ENCODE measurements at places on chromosomes 12 and 14.

- no peak for DNase-seq
- no peaks in the 10 kb centered on the region for H3K4me1 ChIP-seq
- H3K36me3 ChIP-seq, result no peaks in the 10 kb centered on the region
- H3K4me3 ChIP-seq, result no peak overlapping the region
- no peaks in the 10 kb centered on the region for H3K27me3 ChIP-seq
- H3K27ac ChIP-seq, result no peak overlapping the region
Observed at GRCh38 chr14:96055065-96055752, 16.0 kb downstream of the C14orf132 start.

DNA sequence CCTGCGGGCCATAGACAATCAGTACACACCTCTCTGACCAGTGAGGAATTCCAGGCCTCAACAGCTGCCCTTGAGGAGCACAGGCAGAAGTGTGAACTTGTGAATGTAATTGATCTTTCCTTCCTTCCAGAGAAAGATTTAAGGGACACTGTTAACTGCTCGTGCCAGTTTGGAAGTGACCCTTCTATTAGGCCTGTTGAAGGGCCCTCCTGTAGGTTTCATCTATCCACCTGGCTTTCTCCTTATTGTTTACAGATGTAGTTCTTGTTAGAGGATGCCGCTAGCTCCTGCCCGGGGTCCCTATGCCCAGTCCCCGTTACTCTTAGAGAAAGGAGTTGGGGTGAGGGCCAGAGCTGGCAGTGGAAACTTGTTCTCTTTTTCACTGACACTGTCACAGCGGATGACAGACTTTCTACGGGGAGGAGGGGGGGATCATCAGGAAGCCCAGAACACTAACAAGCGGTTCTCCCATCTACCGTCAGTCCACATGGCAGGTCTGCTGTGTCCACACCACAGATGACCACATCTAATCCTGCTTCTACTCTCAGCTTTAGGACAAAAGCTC, 42.6 kb downstream of the SH2B3 start:
- H3K36me3 ChIP-seq, result no peaks in the 10 kb centered on the region
- no peak overlapping the region for H3K27ac ChIP-seq
- H3K4me3 ChIP-seq, result no peak overlapping the region
- H3K27me3 ChIP-seq, result no peaks in the 10 kb centered on the region
- peak; percentile 25 for DNase-seq

GRCh38 chr14:27091973-27092372, 494.1 kb upstream of the NOVA1 start:
- H3K4me3 ChIP-seq, result no peak overlapping the region
- no peaks in the 10 kb centered on the region for H3K27me3 ChIP-seq
- no peaks in the 10 kb centered on the region for H3K36me3 ChIP-seq
- H3K27ac ChIP-seq, result no peak overlapping the region

DNA sequence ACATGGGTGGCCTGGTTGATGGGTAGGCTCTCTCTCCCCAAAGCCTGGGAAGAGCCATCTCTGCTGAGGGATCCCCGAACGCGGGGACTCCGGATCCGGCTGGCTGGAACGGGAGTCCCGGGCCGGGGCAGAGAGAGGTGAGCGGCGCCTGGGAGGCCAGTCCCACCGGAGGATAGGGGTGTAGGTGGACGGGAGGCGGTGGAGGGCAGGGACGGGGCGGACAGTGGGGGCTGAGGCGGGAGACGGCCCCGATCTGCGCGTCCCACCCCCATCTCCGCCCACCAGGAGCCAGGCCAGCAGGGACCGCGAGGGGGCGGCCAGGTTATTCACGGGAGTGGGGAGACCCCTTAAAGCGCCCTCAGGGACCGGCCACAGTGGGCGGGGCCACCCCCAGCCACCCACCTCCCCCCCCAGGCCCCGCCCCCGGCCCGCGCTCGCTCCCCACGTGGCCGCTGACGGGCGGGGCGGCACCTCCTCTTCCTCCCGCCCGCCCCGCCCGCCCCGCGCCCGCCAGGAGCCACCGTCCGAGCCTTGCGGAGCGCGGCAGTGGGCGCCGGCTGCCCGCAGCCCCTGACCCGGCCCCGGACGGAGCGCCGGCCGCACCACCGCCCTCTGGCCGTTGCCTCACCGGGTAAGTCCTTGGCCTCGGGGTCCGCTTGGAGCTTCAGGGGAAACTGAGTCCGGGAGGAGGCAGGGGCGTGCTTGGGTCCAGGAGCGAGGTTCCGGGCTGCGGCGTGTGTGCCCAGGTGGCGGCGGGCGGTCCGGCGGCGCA, at the start of gene INF2:
Gene INF2, plus strand, starts transcription at position 510 of the 772 bp plus-strand sequence. CDS start 11,748 bp downstream, outside the sequence.
- H3K27ac ChIP-seq, result peak within 1 kb of the TSS; percentile 78
- H3K27me3 ChIP-seq, result no peaks in the 10 kb centered on the region
- no peaks in the 10 kb centered on the region for H3K4me1 ChIP-seq
- H3K36me3 ChIP-seq, result no peaks in the 10 kb centered on the region

GRCh38 chr14:82689948-82690347, 1156.3 kb upstream of the SEL1L start:
- no peaks in the 10 kb centered on the region for H3K27me3 ChIP-seq
- no peak for DNase-seq
- H3K4me1 ChIP-seq, result no peaks in the 10 kb centered on the region
- no peaks in the 10 kb centered on the region for H3K36me3 ChIP-seq
- no peak overlapping the region for H3K27ac ChIP-seq
- no peak overlapping the region for H3K4me3 ChIP-seq

GRCh38 chr12:124784871-124785572, 78.6 kb downstream of the SCARB1 start:
- H3K4me3 ChIP-seq, result no peak overlapping the region
- H3K27me3 ChIP-seq, result no peaks in the 10 kb centered on the region
- no peak for DNase-seq
- no peaks in the 10 kb centered on the region for H3K36me3 ChIP-seq

- H3K4me3 ChIP-seq, result no peak overlapping the region
- H3K27me3 ChIP-seq, result no peaks in the 10 kb centered on the region
- H3K27ac ChIP-seq, result no peak overlapping the region
- H3K36me3 ChIP-seq, result no peaks in the 10 kb centered on the region
- DNase-seq, result no peak
- H3K4me1 ChIP-seq, result peaks cover 12% of the 10 kb centered on the region
Observed at GRCh38 chr14:92572050-92572449, 58.5 kb downstream of the RIN3 start.

DNA sequence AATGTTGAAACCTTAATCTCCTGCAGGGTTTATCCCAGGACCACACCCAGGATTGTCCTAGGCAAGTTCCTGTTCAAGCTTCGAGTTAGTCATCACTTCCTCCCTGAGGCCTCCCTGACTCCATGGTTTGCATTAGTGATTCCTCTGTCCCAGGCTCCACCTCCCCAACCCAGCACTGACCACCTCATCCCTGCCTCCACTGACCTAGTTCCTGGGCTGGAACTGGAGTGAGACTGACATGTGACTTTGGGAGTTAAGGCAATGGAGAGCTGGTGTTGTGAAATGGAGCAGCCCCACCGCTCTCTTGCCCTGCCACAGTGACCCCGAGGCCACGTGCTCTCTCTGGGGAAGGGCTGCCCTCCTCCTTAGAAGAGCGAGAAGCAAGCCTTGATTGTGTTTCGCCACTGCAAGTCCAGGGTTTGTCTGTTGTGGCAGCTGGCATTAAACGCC, 15.8 kb upstream of the DTX1 start:
- no peaks in the 10 kb centered on the region for H3K36me3 ChIP-seq
- no peaks in the 10 kb centered on the region for H3K4me1 ChIP-seq
- no peak overlapping the region for H3K27ac ChIP-seq
- peak; percentile 77 for DNase-seq

DNA sequence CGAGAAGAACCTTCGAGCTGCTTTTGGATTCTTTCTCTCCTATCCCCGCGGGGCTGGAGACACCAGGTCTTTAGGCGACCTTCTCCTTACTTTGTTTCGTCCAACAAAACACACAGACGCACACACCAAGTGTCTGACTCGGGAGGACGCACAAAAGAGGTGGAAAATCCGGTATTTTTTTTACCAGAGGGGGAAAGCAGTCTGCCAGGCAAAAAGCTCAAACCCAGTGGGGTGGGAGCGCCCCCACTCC, 2.1 kb downstream of the SIX4 start:
- no peak overlapping the region for H3K27ac ChIP-seq
- DNase-seq, result no peak

DNA sequence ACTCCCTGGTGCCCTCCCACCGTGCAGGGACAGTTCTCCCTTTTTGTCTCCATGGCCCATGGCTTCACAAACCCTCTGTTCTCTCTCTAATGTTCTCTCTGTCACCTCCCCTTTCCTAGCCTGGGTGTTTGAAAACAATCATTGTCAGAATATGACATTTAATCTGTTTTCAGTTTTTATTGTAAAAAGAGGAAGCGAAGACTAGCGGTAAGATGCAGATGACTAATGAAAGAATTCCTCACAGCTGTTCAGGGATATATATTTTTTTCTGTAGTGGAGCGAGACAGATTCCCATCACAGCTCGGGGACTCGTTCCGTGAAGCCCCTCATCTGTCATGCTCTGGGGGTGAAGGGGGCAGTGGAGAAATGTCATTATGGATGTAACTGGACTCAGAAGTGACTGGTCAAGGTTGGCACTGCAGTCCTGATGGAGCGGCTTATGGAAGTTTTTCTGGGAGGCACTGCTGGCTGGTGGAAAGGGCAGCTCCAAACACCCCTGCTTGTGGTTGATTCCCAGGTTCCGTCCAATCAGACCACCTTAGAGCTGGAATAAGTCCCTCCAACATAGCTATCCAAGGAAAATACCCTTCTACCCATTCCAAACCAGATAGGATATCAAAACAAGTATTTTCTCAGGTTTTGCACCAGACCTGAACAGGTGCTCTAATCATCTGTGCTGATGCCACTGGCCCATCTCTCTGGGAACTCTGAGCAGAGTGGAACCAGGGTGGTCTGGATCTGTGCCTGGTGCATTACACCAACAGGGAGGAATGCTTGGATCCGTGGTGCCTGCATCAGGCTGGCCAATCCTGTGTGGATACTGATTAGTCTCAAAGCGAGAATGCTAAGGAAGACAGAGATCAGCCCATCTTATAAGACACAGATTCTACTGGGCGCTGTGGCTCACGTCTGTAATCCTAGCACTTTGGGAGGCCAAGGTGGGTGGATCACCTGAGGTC, 84.7 kb downstream of the GPATCH2L start:
- H3K27ac ChIP-seq, result no peak overlapping the region
- no peak overlapping the region for H3K4me3 ChIP-seq
- no peaks in the 10 kb centered on the region for H3K36me3 ChIP-seq
- no peak for DNase-seq
- H3K4me1 ChIP-seq, result no peaks in the 10 kb centered on the region

DNA sequence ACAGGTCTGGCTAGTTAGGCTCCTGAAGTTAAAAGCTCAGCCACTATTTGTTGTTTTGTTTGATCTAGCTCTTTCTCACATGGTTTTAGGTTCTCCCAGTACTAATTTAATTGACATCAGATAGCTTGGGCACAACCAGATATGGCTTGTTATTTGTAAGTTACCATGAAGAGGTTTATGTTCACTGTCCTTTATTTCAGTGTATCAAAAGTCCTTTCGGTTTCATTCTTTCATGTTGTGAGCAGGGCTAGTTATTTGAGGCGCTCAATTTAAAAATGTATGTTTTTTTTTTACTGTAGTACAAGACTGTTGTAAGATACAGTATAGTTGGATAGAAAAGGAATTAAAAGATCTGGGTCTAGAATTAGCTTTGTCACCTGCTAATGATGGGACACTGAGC, 7.0 kb downstream of the GPX2 start:
- no peaks in the 10 kb centered on the region for H3K27me3 ChIP-seq
- H3K36me3 ChIP-seq, result peaks cover 3% of the 10 kb centered on the region
- H3K27ac ChIP-seq, result no peak overlapping the region
- H3K4me1 ChIP-seq, result no peaks in the 10 kb centered on the region
- no peak for DNase-seq
- H3K4me3 ChIP-seq, result no peak overlapping the region

DNA sequence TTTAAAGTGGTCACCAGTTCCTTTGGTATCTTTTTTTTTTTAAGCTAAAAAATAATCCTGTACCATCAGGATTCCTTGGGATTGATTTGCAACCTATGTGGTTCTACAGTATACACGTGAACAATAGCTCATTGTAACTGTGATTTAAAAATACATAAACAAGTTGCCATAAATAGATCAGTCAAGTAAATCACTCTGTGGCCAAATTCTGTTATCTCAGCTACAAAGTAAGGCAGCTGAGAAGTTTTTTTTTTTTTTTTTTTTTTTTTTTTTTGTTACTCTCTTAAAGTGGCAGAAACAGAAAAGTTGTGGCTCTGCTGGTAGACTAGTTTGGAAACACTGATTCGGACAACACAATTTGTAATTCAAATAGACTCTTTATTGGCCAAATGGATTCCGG, 104.5 kb downstream of the PRICKLE1 start:
- H3K4me1 ChIP-seq, result no peaks in the 10 kb centered on the region
- no peak overlapping the region for H3K27ac ChIP-seq

- H3K4me3 ChIP-seq, result no peak overlapping the region
- no peaks in the 10 kb centered on the region for H3K36me3 ChIP-seq
- H3K27ac ChIP-seq, result peak overlapping the region; percentile 10
- H3K4me1 ChIP-seq, result no peaks in the 10 kb centered on the region
- no peaks in the 10 kb centered on the region for H3K27me3 ChIP-seq
- DNase-seq, result no peak
Observed at GRCh38 chr14:92800012-92800411, 5.9 kb downstream of the GOLGA5 start.

GRCh38 chr14:93271111-93271510, 61.7 kb downstream of the BTBD7 start:
- no peaks in the 10 kb centered on the region for H3K4me1 ChIP-seq
- DNase-seq, result no peak
- H3K36me3 ChIP-seq, result no peaks in the 10 kb centered on the region

- H3K36me3 ChIP-seq, result no peaks in the 10 kb centered on the region
- no peak for DNase-seq
- no peaks in the 10 kb centered on the region for H3K27me3 ChIP-seq
- peaks cover 12% of the 10 kb centered on the region for H3K4me1 ChIP-seq
Observed at GRCh38 chr12:51729331-51729730, 119.2 kb downstream of the FIGNL2 start.

DNA sequence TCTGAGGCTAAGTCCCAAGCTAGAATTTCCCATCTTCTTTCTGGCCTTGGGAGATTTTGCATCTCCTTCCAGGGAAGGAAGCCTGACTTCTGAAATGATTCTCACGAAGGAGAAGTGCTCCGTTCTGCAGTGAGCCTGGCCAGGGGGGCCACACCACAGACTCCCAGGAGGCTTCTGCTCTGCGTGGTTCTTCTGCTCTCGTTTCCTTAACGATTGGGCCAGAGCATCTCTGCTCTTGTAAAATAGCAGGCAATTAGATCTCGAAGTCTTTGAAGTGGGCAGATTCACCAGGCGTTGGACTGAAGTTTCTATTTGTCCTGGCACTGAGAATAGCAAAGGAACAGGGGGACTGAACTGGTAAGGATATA, 6.7 kb upstream of the BATF start:
- no peak overlapping the region for H3K27ac ChIP-seq
- no peak overlapping the region for H3K4me3 ChIP-seq
- no peaks in the 10 kb centered on the region for H3K36me3 ChIP-seq
- H3K4me1 ChIP-seq, result no peaks in the 10 kb centered on the region

GRCh38 chr14:68897559-68898155, 81.4 kb downstream of the ACTN1 start:
- H3K4me1 ChIP-seq, result peaks cover 7% of the 10 kb centered on the region
- H3K36me3 ChIP-seq, result peaks cover 15% of the 10 kb centered on the region
- no peak overlapping the region for H3K27ac ChIP-seq
- no peaks in the 10 kb centered on the region for H3K27me3 ChIP-seq
- H3K4me3 ChIP-seq, result no peak overlapping the region

DNA sequence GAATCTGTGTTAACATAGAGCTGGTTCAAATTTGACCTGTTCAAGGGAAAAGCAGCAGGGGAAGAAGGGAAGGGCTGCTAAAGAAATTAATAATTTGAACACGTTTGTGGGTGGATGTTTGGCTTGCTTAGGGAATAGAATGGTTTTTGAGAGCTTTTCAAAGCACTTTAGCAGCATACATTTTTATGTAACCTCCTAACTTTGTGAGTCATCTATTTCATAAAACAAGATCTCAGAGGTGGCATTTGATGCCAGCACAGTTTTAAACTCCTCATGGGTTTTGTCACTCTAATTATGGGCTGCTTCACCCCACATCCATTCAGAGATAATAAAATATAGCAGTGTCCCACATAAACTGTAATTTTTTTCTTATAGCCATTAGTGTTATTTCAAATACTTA, 143.8 kb downstream of the ACSS3 start:
- no peak overlapping the region for H3K27ac ChIP-seq
- H3K4me3 ChIP-seq, result no peak overlapping the region
- H3K4me1 ChIP-seq, result no peaks in the 10 kb centered on the region
